CD4-positive, alpha-beta T cell treated with Interleukin-1 beta for 1 hour (primary cell): ENCODE measurements at places on chromosomes 16 and 17.
A peak's percentile ranks its signal among the peaks of the same experiment; 100 is the strongest.

DNA sequence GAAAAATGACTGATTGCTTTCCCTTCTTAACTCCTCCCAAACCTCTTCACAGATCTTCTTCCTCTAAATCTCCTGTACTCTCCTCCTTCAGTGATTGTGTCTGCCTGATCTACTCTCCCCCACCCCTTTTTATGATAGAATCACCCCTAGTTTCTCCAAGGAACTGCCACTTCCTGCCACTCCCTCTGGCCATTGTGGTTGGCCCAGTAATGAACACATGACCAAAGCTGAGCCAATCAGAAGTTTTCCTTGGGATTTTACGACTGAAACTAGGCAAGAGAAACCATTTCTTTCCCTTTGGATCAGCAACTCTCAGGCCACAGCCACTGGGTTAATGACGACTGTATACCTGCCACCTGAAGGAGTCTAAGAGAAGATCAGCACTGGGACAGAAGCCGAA lies 15.9 kb downstream of the IRX3 start:
- no peak for DNase-seq

DNA sequence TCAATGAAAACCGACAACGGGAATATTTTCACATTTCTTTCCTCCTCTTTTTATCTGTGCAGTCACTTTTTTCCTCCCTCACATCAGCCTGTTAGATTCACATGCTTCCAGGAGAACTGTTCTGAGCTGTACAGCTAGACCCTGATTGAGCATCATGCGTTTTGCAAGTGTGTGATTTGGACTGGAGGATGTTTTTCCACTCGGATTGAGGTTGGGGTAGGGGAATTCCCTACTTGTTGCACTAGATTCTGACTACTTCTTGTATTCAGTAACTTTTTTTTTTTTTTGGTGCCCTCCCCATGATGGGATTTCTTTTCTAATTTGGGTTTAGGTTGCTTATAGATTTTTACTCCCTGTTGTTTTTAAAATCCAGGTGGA lies 4.8 kb downstream of the MSI2 start:
- no peak for DNase-seq

DNA sequence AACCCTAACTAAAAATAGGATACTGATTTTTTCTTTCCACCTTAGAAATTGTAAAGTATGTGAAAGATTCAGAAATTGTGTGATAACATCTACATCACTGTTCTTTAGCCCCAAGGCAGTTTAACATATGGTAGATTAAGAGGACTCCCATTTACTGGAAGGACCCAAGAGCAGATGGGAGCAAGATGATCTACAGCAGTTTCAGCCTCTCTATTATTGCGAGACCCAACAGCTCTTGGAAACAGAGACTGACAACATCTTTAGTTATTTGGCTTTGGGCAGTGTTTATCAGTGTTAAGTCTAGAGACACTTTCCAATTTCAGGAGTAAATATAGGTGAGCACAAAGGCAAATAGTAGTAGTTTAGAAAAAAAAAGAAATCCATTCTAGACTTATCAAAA lies 124.9 kb upstream of the CORO6 start:
- DNase-seq, result no peak

GRCh38 chr17:39928858-39929645 lies 1.5 kb downstream of the LRRC3C start:
- DNase-seq, result no peak

GRCh38 chr17:35876534-35876933 lies 3.6 kb downstream of the CCL5 start:
- DNase-seq, result no peak

- no peak for DNase-seq
Observed at GRCh38 chr17:65487990-65488389, 73.5 kb downstream of the AXIN2 start.

GRCh38 chr17:71331754-71332325 lies 789.0 kb upstream of the SOX9 start:
- no peak for DNase-seq

- DNase-seq, result no peak
Observed at GRCh38 chr17:77254951-77255825, 114.4 kb downstream of the SEC14L1 start.

- DNase-seq, result no peak
Observed at GRCh38 chr17:77280304-77281121, 139.7 kb downstream of the SEC14L1 start.

- no peak for DNase-seq
Observed at GRCh38 chr17:39810939-39811728, 53.0 kb downstream of the IKZF3 start.

DNA sequence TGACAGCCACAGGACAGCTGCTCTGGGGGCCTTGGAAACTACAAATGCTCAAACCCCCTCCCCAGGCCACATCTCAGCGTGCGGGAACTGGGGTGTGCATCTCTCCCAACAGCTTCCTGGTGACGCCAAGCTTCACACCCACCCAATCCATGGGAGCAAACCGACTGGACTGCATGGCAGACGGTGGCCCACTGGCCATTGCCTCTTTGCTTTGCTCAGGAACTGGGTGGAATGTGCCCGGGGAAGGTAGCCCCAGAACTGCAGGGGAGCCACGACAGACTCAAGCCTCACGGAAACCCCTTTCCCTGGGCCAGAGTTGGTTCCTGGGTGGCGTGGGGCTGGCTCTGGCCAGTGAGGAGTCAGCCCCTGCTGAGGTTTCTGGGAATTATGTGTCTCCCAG lies 5.2 kb upstream of the C16orf95 start:
- no peak for DNase-seq

GRCh38 chr16:1475552-1476114 lies 805 bp upstream of the CLCN7 start:
- no peak for DNase-seq

DNA sequence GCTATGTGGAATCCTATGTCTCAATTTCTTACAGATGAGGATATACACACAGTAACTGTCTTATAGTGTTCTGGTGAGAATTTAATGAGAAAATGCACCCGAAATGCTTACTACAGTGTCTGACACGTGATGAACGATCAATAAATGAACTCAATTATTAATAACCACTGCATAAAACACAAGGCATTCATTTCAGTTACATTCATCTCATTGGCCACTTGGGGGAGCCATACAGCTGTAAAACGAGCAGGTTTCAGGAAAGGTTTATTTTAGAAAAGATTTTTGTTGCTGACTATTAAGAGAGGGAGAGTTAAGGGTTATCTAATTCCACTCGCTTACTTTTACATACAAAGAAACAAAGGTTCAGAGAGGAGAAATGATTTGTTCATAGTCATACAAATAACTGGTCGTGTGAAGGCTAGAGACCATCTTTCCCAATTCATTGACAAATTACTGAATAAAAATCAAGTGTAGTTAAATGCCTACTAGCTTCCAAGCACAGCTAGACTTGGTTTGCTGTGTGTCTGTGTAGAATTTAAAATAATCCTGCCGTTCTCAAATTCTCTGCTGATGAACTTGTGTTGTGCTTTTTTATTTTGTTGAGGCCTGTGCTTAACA lies 160.1 kb downstream of the MAP2K4 start:
- DNase-seq, result peak; percentile 13

DNA sequence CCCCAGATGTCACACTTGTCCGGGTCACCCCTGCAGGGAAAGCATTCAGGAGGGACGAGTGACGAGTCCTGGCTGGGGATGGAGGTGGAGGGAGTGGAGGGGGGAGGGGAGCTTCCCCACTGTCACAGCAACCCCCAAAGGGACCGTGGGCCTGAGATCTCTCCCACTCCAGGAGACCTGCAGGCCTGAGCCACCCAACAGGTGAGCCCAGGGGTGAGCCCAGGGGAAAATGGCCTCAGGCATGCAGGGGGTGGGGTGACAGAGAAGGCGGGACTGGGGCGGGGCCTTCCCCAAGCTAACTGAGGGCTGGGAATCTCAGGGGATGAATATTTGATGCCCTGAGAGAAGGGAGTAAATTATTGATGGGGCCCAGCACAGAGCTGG lies 2.4 kb downstream of the USH1G start:
- DNase-seq, result no peak
